ENCODE measurements at places on chromosomes 7 and 10.

DNA sequence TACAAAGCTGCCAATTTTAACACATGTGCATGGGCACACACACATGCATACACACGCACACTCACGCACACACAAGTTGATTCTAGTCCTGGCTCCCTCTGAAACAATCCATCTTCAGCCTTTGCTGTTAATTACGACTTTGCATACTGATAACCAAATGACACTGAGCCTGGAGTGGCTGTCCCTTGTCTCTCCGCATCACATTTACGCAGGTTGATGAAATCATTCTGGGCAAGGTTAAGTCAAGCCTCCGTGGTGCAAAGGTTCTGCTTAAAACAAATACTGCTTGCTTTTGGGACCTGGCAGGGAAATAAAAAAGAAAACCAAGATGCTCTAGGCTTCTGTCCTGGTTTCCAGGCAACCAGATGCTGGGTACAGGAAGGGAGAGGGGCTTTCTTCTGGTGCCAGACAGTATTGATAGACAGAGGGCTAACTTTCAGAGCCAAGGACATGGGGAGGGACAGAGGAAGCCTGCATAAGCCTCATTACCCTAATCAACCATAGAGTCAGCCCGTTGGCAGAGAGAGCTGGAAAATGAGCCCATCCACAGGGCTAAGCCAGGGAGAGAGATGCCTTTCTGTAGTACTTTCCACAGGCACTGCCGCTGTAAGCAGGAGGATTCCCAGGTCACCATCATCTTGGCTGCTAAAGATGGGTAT is 233.0 kb downstream of the WDR11 start:
- no peak for DNase-seq

- DNase-seq, result no peak
Observed at GRCh38 chr10:48651839-48652238, 32.8 kb upstream of the WDFY4 start.

- peak; percentile 1 for DNase-seq
Observed at GRCh38 chr10:60573336-60573735, 183.7 kb upstream of the ANK3 start.

DNA sequence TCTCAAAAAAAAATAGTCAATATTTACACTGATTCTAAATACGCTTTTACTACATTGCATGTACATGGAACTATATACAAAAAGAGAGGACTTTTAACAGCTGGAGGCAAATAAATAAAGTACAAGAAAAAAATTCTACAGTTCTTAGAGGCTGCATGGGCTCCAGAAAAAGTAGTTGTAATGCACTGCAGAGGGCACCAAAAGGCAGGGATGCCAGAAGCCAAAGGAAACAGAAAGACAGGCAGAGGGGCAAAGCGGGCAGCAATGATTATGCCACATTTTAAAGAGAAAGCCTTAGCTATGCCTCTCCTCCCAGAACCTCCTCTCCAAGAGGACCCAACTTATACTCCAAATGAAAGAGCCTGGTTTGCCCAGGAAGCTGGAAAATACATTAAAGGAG is 11.6 kb upstream of the ADCK2 start:
- no peak for DNase-seq

DNA sequence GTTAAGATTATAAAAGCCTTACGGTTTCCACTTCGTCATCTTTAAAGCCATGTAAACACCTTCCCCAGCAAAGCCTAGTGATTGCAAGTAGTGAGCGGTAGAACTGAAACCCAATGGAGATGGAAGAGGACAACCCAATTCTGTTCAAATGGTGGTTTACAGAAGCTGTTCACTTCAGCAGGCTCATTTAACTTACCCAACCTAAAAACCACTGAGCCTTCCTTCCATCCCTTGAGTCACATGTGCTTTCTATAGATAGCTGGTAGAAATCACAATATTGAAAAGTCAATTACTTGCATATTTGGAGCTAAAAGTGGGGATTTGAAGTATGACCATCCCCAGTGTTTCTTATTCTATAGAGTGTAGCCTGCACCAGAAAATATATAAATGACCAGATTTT is 667.7 kb downstream of the SUGCT start:
- no peak for DNase-seq

- no peak for DNase-seq
Observed at GRCh38 chr10:99799613-99800012, 17.2 kb downstream of the ABCC2 start.

DNA sequence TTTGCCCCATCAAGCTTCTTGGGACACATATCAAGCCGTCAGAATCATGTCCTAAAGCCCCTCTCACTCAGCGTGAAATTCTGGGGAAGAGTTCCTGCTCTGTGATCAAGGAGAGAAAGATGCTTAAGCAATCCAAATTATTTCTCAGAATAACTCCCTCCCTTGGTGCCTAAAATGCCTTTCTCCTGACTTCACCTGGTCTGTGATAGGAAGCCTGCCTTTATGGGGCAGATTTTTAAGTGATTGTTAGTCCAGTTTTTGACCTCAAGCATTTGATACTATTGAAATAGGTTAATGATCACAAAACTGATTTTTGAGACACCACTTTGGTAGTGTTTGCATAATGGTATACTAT is 76.4 kb upstream of the MAGI2 start:
- no peak for DNase-seq
